ENCODE measurements at places on chromosomes 3 and 15. TPM values are rescaled to one million over a fixed set of nuclear protein-coding genes. Genes with fewer than 3 reads are reported as not detected.

NRROS gene
- total RNA-seq: 0.42 TPM

DNA sequence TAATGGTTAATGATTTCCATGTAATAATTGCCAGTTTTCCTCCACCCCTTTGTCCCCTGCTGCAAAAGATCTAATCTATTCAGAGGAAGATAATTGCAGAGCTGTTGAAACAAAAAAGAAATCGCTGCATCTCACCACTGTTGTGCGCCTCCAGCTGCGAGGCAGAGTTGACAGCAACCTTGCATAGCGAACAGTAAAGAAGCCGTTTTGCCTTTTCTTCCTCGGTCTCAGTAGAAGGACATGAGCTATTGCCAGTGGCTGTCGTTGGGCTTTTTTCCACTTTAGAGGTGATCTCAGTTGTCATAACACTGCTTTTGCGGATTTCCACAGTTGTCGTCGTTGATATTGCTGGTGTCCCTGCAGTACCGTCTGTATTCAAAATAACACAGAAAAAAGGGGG lies 314.2 kb downstream of the ZNF385D start:
- no peak overlapping the region for H3K27ac ChIP-seq
- no peaks in the 10 kb centered on the region for H3K4me1 ChIP-seq
- H3K27me3 ChIP-seq: no peaks in the 10 kb centered on the region

CFAP20DC gene
- 8.4 TPM for total RNA-seq

CCR5 gene
- not detected for total RNA-seq

CCDC39 gene
- not detected for total RNA-seq

DNA sequence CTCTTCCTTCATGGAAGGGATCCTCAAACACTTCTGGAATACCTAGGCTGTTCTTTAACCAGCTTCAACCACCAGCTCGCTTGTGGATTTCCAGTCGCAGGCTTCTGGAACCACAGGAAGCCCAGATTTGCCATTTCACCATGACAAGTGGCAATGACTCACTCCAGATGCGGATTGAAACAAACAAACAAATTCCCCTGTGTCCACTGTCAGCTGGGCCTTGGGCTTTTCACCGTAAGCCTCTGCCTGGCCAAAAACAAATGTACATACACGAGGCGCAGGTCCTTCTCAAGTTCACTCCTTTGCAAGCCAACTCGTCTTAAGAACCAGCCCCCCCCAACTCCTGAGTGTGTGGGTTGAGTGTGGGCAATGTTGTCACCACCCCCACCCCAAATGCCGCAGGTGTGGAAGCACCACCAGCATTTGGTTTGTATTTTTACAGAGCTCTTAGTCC lies 8.8 kb downstream of the BCL6 start:
- peak overlapping the region; percentile 89 for H3K4me3 ChIP-seq
- peaks cover 5% of the 10 kb centered on the region for H3K27me3 ChIP-seq
- DNase-seq: no peak

DNA sequence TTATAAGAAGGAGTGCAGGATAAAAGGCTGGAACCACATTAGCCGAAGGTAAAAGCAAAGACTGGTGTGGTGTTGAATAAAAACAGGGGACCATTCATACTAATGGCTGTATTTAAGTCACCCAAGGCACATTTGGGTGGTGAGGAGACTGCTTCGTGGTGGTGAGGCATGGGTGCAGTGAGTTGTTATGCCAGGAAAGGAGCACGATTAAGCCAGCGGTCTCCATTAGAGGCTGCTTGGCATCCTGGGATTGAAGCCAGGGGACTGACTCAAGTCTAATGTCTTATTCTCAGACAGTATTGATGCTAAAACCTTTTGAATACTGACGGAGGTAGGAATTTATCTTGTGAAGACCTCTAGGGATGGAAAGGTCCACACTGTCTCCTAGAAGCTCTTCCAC lies 21.9 kb downstream of the FEM1B start:
- peaks cover 2% of the 10 kb centered on the region for H3K27me3 ChIP-seq
- DNase-seq: no peak
- H3K36me3 ChIP-seq: no peaks in the 10 kb centered on the region
- peaks cover 2% of the 10 kb centered on the region for H3K4me1 ChIP-seq

ERICH6 gene
- total RNA-seq: 0.69 TPM

FAM81A gene
- not detected for total RNA-seq

CPA3 gene
- not detected for total RNA-seq

- H3K4me1 ChIP-seq: no peaks in the 10 kb centered on the region
- H3K27me3 ChIP-seq: no peaks in the 10 kb centered on the region
- no peak for DNase-seq
- H3K27ac ChIP-seq: no peak overlapping the region
- H3K36me3 ChIP-seq: no peaks in the 10 kb centered on the region
Observed at GRCh38 chr3:67414740-67415139, 239.7 kb downstream of the SUCLG2 start.

DNA sequence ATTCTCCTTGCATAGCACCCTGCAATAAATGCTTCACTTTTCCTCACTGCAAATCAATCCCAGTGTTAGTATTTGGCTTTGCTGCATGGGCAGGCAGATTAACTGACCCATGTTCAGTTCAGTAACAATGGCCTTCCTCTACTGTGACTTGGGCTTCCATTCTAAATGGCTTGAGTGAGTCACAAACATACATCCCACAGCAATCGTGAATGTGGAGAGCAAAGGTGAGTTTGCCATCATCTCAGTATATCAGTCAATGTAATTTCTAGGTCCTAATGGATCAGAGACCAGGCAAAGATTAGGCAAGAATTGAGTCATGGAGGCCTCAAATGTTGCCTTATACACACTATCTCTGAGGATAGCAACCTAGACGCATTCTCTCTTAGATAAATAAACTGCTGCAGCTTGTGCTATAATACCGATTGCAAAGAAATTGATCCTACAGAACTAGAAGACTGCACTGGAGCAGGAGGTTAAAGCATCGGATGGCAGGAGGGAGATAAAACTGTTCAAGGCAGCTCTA lies 8.3 kb upstream of the ATP8B4 start:
- H3K4me1 ChIP-seq: no peaks in the 10 kb centered on the region
- H3K36me3 ChIP-seq: peaks cover 12% of the 10 kb centered on the region
- H3K4me3 ChIP-seq: no peak overlapping the region
- no peak overlapping the region for H3K27ac ChIP-seq
- H3K27me3 ChIP-seq: peaks cover 2% of the 10 kb centered on the region
- no peak for DNase-seq

DNA sequence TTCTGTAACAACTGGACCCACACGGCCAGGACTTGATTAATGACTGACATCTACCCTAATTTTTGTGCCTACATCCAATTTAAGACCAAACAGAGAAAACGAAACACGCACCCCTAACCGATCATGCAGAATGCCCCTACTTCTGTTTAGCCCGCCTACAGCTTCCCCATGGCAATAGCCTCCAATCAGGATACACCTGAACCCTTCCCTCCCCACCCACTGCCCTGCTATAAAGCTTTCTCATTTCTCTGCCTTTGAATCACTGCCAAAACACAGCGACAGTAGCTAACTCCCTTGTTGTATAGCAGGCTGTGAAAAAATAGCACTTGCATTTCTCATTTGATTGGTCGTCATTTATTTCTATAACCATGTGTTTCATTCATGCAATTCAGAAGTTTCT lies 45.2 kb upstream of the DPPA4 start:
- no peaks in the 10 kb centered on the region for H3K36me3 ChIP-seq
- H3K27me3 ChIP-seq: no peaks in the 10 kb centered on the region
- no peak for DNase-seq
- H3K27ac ChIP-seq: no peak overlapping the region

Data from glutamatergic neuron (in vitro differentiated cells).